A172 (cell line): ENCODE measurements at places on chromosomes 2 and 18.

- no peak for DNase-seq
Measured at GRCh38 chr2:55721596-55722215, 28.1 kb upstream of the PNPT1 start.

DNA sequence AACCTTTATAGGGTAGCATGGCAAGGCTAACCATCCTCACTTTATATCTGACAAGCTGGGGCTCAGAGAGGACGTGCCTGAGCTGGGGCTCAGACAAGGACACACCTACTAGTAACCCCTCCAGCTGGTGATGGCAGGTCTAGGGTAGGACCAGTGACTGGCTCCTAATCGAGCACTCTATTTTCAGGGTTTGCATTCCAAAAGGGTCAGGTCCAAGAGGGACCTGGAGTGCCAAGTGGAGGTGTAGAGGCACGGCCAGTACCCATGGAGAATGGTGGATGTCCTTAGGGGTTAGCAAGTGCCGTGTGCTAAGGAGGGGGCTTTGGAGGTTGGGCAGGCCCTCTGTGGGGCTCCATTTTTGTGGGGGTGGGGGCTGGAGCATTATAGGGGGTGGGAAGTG, 1.2 kb upstream of the DES start:
- no peak for DNase-seq

- DNase-seq: no peak
Measured at GRCh38 chr18:55650363-55650870, 62.4 kb upstream of the TCF4 start.

GRCh38 chr18:68414407-68414806, 300.5 kb downstream of the TMX3 start:
- no peak for DNase-seq

DNA sequence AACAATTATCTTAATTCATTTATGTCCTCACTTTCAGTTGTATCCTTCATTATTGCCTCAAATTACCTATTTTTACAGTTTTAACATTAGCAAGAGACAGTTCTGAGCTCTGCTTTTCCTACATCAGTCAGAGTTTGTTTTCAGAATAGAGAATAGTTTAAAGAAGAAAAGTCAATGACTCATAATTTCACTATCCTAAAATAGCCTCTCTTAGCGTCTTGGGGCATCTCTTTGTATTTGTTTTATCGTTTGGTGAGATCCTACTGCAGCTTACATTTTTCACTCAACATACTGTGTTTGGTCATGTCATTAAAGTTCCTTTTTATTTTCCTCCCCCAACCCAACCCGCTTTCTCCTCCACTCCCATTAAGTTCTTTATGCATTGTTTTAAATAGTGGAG, 3.8 kb downstream of the SEC11C start:
- no peak for DNase-seq

DNA sequence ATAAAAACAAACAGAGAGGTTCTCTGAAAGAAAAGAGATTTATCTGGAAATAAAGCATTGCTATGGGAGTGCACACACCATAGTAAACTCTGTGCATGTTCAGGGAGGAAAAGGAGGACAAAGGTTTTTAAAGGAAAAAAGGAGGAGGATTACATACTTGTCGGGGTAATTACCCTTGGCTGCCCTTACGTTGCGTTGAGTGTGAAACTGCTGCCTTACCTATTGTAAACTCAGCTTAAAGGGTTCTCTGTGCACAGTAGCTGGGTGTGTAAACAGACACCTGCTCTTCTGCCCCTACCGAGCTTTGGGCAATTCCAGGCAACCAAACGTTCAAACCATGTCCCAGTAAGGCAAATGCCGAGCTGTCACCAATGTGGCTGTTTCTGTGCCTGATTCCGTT, 29.6 kb upstream of the PXDN start:
- DNase-seq: no peak

GRCh38 chr2:212426637-212427412, 111.8 kb downstream of the ERBB4 start:
- no peak for DNase-seq

GRCh38 chr2:127560201-127560930, 24.9 kb downstream of the MYO7B start:
- no peak for DNase-seq

- DNase-seq: peak; percentile 26
Measured at GRCh38 chr18:31931886-31932240, 11.1 kb downstream of the TRAPPC8 start.

DNA sequence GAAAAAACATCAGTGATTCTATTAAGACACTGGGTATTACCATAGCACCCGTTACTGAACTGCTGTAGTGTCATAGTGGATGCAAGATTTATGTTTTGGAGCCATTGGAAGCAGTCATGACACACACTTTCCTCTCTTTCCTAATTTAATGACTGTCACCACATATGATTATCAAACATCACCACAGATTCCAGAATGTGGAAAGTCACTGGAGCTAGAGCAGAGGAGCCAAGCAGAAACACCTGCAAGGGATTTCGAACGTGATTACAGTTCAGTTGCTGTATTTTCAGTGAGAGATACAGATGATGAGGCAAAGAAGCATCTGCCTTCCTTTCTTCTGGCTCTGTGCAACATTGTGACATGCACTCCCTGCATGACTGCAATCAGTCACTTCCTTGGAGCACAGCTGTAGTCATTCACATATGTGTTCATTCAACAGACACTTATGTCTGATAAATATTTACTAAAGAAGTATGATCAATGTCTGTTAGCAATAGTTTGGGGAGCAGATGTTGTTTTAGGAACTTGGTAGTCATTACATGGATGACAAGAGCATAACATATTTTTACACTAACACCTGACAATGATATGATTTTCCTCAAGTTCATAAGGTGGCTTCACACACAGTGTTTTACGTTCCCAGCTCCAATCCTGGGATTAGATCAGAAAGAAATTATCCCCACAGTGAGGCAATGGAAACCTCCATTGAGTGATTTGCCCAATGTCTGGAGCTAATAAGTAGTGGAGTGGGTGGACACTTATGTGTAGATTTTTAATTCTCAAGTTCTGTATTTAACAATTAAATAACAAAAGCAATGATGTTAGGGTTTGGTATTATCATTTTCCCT, 416.6 kb downstream of the PLCL1 start:
- DNase-seq: no peak

DNA sequence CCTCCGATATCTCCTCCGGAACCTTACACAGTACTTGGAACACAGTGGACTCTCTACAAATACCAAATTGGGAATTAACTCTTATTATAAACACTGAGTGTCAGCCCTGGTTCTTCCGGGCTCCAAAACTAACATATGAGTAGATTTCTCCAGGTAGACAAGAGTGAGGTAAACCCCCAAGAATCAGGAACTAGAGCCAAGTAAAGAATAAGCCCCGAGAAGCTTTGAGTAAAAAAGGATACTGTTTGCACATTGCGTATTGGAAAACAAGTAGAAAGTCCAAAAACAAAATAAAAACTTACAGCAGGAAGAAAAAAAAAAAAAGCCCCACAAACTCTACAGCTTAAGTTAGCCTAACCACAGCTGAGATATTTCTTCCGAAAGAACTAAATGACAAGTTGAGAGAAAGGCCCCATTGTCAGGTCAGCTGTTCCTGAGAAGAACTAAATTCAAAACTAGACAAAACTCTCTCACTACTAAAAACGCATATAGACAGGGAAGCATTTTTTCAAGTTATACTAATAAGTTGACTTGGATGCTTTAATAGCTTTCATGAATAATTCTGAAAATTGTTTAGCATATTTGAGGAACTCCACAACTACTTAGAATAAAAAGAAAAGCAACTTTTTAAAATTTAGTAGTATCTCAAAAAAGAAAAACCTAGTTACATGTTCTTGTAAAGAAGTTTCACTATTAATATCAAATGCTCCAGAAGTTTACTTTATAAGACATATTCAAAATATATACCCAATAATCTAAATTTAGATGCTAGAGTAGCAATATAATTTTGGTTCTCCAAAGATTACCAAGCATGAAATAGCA, 4.3 kb upstream of the HAAO start:
- no peak for DNase-seq

DNA sequence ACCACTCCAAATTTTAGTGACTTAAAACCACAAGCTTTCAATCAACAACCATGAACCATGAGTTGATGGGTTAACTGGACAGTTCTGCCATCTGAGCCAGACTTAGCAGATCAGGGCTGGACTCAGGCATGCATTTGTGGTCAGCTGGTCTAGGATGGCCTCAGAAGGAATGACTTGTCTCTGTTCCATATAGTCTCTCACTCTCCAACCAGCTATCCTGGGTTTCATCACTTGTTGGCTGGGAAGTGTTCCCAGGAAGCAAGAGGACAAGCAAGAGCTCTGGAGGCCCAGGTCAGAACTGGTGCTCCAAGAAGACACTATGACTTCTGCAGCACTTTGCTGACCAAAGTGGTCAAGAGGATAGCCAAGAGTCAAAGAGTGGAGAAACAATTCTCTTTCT, 17.5 kb upstream of the MAP3K20 start:
- no peak for DNase-seq

- DNase-seq: no peak
Measured at GRCh38 chr2:192288295-192288694, 93.6 kb upstream of the TMEFF2 start.

DNA sequence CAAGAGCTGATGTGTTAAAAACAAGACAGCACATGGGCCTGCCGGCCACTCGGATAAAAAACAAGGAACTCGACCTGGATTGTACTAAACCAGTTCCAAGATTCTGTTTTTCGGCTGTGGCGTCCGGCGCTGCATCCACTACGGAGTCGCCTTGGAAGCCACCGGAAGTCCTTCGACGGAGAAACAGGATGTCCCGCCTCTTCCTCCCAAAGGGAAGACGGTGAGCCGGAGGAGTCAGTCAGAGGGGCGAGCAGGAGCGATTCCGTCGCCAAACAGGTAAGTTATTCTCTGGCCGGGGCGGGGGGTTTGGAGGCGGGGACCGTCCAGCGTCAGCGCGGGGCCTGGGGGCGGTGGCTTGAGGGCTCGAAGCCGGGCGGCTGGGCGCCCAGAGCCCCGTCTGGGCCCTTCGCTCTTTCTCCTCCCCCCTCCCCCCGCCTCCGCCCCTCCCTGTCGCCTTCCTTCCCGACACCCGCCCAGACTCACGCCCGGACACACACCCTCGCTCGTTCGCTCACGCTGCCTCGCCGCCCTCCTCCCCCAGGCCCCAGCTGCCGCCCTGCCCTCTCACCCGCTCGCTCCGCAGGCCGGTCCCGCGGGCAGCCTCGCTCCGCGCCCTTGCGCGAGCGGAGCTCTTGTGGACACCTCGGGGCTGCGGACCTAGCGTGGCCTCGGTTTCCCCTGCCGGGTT, at the start of gene ZNF407:
TSS of gene ZNF407 (plus strand) at position 209 of the 688 bp plus-strand sequence. CDS start 33,150 bp downstream, outside the sequence.
- DNase-seq: peak; percentile 74

- no peak for DNase-seq
Measured at GRCh38 chr2:80943487-80943886, 638.9 kb upstream of the LRRTM1 start.

DNA sequence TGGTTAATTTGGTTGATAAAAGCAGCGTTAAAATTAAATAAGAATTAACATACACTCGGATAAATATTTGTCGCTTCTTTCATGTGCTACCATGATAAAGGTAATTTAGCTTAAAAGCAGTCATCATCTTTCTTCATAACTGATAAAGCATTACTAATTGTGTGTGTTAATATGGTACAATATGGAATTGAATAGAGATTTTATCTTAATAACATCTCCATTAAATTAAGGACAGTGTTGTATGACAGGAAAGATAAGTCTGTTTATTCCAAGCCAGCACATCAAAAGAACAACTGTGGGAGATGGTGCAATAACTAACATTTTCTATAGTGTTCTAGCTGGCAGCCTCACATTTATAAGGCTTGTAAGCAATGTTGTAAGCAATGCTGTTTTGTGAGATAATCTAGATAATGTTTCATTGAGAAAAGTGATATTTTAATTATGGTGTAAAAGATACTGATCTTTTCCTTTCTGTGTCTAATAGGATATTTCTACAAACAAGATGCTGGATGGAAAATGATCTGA, 64.4 kb upstream of the AFF3 start:
- DNase-seq: no peak

GRCh38 chr2:11213090-11213638, 57.9 kb downstream of the SLC66A3 start:
- DNase-seq: peak; percentile 65

DNA sequence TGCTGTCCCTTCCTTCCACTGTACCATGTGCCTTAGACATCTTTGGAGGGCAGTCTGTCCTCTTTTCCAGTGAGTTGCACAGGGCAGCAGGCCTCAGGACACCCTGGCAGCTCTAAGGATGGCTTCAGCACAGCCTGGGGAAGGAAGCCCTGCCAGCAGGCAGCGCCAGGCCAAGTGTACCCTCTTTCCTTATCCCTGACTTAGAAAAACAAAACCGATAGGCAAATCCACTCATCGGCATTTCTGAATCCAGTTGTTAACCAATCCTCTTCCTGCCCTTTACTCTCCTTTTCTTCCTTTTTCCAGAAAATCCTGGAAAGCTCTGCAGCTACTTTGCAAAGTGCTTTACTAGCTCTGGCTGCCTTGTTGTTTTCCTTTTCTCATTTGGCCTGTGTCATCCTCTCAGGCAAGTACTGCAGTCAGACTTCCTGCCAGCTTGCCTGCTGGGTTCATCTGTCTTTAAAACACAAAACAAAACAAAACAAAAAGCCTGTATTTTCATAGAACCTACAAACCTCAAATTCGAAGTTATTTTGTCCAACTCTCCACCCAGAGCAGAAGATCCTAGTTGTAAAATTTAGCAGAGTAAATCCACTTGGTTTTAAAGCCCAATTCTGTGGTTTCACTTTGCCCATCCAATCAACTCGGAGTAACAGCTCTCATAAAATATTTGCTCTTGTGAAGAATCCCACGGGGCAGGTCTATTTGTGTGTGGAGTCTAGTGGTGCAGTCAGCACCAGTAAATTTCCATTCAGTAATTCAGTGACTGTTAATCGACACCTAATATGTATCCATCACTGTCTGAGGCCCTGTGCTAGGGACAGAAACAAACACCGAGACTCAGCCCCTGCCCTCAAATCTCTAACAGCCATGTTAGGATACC, 45.2 kb downstream of the PCBP1 start:
- peak; percentile 67 for DNase-seq

- DNase-seq: no peak
Measured at GRCh38 chr2:203361922-203362321, 33.7 kb downstream of the ABI2 start.

DNA sequence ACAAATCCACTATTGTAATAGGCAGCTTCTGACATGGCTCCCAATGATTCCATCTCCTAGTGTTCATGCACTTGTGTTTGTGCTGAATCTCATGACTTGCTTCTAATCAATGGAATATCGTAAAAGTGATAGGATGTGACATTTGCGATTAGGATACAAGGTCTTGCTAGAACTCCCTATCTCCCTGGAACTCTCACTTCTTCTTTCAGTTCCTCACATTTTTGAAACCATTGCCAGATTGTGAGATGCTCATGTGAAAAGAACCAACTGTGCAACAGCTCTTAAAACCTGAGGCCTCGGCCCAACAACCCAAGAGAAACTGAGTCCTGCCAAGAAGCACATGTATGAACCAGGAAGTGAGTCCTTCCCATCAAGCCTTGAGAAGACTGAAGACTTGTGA, 226.9 kb upstream of the DTNA start:
- no peak for DNase-seq

GRCh38 chr2:142286618-142287017, 155.8 kb upstream of the LRP1B start:
- DNase-seq: peak; percentile 30

DNA sequence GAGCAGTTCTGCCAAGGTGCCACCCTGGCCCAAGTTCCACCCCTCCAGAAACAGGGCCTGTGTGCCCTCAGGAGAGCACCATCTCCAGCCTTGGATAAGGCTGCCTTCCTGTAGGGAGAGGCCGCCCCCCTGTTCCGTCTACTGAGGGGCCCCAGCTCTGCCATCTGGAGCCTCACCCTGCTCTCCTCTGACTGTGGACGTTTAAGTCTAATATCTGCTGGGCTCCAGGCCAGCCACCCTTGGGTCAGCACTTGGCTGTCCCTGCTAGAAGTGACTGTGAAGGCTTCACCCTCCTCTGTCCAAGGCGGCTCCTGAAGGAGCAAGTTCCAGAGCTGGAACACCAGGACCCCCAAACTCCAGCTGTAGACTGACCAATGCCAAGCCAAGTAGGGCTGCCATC, 26.3 kb downstream of the RHOB start:
- DNase-seq: no peak
